ENCODE measurements at places on chromosomes 16 and 17. TPM values are rescaled to one million over a fixed set of nuclear protein-coding genes. Genes with fewer than 3 reads are reported as not detected.

Gene SLC5A11
- 0.12 TPM for total RNA-seq

Gene HBQ1
- 3.0 TPM for total RNA-seq

Gene TP53TG3F
- total RNA-seq: not detected

Gene TBC1D3I
- total RNA-seq: not detected

Gene TUBG2
- total RNA-seq: 16.5 TPM

DNA sequence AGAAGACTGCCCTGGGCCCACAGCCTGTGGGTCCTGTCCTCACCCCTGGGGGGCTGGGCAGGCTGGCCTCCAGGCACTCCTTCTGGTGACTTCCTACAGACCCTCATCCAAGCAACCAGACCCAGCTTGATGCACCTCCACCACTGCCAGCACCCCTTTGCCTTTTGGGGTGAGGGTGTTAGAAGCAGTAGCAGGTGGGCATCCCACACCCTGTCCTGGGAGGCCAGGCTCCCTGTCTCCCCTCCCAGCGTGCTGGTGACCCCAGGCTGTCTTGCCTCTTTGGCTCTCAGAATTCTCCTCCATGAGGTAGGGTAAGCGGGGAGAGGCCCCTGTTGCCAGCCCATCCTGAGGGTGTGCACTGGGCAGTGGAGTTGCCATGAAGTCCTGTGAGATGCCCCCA is 33.4 kb downstream of the B9D1 start:
- no peak for DNase-seq

DNA sequence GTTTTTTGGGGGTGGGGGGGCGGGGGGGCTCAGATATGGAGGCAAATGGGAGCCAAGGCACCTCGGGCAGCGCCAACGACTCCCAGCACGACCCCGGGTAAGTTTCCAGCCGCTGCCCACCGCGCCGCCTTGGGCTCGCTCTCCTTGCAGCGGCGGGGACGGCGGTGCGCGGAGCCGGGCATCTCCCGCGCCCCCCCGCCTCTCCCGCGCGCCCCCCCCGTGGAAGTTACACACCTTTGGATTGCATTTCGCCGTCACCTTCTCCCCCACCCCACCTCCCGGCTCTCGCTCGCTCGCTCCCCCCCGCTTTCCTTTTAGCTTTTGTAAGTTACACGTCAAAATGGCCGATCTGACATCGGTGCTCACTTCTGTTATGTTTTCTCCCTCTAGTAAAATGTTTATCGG is 387 bp downstream of the MSI2 start:
- no peak for DNase-seq

DNA sequence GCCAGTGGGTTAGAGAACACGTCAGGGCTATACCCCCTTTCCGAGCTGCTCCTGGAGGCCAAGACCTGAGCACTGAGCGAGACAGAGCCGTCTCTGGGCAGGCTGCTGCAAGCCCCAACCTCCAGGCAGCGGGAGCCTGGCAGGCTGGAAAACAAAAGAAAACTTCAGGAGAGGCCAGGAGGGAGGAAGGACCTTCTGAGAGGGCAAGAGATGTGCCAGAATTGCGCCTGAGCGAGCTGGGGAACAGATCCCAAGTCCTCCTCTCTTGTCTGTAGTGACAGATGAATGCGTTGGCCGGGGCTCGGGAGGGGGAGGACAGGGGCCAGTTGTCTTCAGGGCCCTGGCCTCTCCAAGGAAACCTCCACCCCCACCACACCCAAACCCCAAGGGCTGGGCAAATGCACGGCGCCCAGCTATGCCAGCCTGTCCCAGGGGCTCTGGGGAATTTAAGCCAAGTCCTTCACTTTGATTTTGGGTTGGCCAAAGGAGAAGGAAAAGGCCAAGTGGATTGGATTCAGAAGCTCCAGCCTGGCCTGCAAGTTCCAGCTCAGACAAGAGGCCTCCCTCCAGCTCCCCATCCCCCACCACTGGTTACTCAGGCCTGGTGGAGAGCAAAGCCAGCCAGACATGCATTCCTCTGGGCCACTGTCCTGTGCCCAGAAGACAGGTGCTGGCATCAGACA is 18.1 kb downstream of the SDK2 start:
- DNase-seq: no peak

DNA sequence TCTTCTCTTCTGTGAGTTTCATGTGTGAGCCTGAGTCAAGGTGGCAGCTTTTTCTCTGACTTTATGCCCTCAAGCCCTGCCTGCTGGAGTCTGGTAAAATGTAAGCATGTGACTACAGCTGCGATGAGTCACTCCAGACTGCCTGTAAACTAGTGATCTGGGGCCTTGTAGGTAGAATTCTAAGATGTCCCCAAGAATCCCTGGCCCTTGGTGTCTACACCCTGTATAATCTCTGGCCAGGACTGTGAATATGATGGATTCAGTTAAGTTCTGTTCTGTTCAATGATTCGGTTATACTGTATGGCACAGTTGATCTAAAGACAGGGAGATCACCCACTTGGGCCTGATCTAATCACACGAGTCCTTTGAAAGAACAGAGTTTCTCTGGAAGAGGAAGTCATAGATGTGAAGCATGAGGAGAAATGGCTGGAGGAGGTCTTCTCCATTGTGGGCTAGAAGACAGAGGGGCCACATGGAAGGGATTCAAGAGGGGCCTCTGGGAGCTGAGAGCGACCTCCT is 29.8 kb downstream of the PRSS54 start:
- DNase-seq: no peak

GRCh38 chr16:74468807-74469525 is 47.7 kb upstream of the CLEC18B start:
- no peak for DNase-seq

DNA sequence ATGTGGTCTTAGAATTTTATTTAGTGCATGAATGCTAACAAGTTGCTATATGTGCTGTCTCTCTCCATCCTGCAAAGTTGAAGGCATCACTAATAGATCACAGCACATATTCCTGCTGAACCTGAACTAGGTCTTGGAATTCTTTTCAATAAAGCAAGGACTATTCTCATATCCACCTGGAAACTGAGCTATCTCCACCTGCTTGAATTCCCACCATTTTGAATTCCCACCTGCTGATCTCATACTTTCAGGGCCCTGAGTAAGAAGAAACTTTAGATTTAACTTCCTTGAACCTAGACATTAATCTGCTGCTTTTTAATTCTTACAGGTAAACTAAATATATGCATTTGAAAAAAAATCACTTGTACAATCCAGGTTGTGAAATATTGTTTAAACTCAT is 445.3 kb upstream of the CCL2 start:
- no peak for DNase-seq

All from omental fat pad (tissue), 4 donors.